Activated T-helper 1 cell treated with anti-CD3 and anti-CD28 coated beads, Interleukin-2, amount 50 U/mL, for 16 hours (primary cell): ENCODE measurements at places on chromosomes 11 and 22.

GRCh38 chr11:112637076-112637475 is 324.1 kb upstream of the NCAM1 start:
- no peak for DNase-seq

DNA sequence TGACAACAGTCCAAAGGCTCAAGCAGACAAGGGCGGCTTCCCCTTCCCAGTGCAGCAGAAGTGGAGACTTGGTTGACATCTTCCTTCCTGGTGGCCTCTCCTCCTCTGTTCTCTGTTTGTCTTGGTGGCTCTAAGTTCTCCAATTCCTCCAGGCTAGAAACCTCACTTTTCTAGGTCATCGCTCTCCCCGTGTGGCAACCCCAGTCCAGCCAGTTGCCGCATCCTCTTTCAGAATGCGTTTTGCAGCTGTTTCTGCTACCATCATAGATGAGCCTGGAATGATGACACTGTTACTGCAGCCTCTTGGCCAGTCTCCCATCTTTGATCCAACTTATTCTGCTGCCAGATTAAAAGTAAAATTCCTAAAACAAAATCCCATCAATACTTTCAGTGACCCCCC is 201.5 kb downstream of the TRIM29 start:
- no peak for DNase-seq

DNA sequence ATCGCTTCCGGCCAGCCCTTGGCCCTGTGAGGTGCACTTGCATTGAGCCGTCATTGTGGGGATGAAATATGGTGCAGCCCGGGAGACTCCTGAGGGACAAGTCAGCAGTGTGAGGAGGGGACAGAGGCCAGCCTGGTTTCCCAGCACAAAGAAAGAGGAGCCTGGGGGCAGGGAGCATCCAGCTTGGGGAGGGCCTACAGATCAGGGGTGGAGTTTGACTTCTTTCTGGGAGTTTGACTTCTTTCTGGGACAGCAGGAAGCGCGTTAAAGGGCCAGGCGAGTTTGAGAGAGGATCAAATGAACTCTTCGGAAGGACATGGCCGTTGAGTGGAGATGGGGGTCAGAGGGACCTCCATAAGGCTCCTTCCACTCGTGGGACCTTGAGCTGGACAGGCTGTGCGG is 91.9 kb downstream of the LRRC32 start:
- no peak for DNase-seq

GRCh38 chr11:35150454-35150853 is 11.5 kb downstream of the CD44 start:
- no peak for DNase-seq

DNA sequence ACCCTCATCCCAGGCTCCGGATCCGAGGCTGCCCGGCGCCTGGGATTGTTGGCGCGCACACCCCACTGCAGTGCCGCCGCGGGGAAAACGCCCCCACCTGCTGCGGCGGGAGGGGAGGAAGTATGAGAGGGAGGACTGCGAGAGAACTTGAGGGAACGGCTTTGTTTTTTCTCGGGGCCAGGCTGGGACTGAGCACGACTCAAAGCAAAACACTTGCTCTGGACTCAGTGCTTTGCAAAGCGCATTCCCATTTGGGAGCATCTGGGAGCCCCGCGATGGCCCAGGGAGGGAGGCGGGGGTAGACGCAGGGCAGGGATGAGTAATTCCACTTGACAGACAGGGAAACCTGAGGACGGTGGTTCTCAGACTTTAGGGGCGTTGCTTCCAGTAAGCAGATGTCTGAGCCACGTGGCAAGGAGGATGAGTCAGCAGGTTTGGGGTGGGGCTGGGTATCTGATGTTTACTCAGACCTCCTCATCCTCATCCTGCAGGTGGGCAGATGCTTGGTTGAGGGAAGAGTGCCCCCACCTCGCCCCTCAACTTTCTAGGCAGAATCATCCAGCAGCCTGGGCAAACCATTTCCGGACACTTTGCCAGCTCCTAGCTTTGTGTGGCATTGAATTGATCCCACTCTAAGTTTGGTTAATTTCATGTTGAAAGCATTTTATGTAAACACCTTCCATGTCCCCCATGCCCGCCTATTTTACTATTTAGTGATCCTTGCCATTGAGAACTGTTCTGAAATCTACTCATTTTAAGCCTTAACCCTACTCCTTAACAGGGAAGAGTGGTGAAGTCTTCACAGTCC is 1.5 kb downstream of the MIAT start:
- peak; percentile 51 for DNase-seq

- DNase-seq: no peak
These were observed 5.8 kb upstream of the NECTIN1 start for GRCh38 chr11:119734788-119735187.

- no peak for DNase-seq
These were observed 12.1 kb upstream of the TMEM45B start for GRCh38 chr11:129803533-129803932.

DNA sequence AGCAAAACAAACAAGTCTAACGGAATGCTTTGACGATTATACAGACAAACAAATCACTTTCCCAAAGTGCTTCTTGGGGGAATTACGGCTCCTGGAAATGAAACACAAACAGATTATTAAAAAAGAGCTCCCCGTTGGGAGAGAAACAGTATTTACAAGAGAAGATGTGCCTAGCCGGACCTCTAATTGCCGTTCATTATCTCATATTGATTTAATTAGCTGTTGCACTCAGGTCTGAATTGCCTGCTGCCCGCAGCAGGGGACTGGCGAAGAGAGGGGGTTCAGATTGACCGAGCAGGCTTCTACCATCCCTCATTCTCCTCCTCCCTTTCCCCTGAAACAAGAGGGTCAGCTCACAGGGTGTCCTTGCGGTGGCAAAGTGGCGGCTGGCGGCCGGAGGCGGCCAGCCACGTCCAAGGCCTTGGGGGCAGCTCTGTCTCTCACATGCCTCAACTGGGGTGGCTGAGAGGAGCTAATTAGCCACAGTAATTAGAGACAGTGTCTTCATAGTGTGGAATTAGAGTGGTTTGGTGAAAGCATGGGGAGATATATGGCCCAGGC is 295.1 kb downstream of the MIAT start:
- no peak for DNase-seq

- DNase-seq: no peak
These were observed at the start of gene CALCA for GRCh38 chr11:14971865-14972580. Gene CALCA, minus strand, starts transcription at chr11:14972351. Its CDS starts 1,159 bp downstream, at chr11:14971192.

GRCh38 chr11:31477528-31478222 is 31.7 kb downstream of the IMMP1L start:
- no peak for DNase-seq

GRCh38 chr11:31875866-31876560 is 64.9 kb upstream of the PAX6 start:
- DNase-seq: no peak

DNA sequence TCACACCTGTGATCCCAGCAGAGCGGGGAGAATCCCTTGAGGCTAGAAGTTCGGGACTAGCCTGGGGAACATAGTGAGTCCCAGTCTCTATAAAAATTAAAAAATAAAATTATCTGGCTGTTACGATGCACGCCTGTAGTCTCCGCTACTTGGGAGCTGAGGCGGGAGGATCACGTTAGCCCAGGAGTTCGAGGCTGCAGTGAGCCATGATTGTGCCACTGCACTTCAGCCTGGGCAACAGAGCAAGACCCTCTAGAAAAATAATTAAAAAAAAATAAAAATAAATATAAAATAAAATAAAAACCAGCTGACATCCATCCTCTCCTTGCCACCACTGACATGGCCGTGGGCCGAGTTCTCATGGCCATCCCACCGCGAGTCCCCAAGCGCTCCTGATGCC is 7.7 kb upstream of the RTN4R start:
- DNase-seq: no peak

DNA sequence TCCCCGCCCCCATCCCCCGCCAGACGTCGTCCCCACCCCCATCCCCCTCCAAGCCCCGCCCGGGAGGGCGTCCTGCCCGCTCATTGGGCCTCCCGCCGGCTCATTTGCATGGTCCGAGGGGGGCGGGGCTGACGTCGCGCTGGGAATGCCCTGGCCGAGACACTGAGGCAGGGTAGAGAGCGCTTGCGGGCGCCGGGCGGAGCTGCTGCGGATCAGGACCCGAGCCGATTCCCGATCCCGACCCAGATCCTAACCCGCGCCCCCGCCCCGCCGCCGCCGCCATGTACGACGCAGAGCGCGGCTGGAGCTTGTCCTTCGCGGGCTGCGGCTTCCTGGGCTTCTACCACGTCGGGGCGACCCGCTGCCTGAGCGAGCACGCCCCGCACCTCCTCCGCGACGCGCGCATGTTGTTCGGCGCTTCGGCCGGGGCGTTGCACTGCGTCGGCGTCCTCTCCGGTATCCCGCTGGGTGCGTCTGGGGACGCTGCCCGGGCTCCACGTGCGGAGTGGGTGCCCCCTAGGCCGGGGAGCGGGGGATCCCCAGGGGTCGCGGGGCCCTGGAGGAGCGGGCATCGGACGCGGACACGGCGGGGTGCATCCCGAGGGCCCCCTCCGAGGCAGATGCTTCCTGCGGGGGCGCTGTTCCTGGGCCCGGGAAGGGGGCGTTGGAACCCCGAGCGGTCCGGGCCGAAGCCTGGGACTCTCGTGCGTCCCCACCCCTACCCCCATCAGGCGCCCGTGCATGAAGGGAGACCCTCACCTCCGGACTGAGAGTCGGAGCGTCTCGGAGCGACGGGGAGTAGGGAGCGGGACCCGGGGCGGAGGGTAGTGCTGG is at the start of gene PNPLA3:
Gene PNPLA3 (plus strand): TSS at position 175 of the 834 bp plus-strand sequence. CDS start 107 bp downstream, at position 282.
- DNase-seq: peak; percentile 64

GRCh38 chr11:115642660-115643059 is 138.4 kb upstream of the CADM1 start:
- DNase-seq: no peak
